ENCODE measurements at places on chromosomes 2 and 18. TPM values are rescaled to one million over a fixed set of nuclear protein-coding genes. Genes with fewer than 3 reads are reported as not detected.

DNA sequence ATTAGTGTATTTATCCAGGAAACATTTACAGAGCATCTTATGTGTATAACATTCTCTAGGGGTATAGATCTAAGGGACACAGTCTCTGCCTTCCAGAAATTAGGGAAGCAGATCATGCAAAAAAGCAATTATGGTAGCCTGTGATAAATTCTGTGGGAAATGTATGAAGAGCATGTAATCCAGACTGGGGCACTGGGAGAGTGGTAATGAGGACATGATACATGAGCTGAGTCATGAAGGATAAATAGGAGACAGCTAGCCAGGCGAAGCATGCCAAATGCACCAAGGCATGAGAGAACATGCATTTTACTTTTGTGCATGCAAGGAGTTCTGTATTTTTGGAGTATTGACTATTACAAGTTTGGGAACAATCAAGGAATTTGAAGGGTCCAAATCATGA lies 8.9 kb upstream of the RPRM start:
- no peaks in the 10 kb centered on the region for H3K36me3 ChIP-seq
- no peaks in the 10 kb centered on the region for H3K4me1 ChIP-seq
- H3K27me3 ChIP-seq, result no peaks in the 10 kb centered on the region
- H3K27ac ChIP-seq, result no peak overlapping the region
- DNase-seq, result no peak

GRCh38 chr2:219511547-219512325 lies 2.5 kb upstream of the ASIC4 start:
- no peaks in the 10 kb centered on the region for H3K36me3 ChIP-seq
- no peak overlapping the region for H3K4me3 ChIP-seq

DNA sequence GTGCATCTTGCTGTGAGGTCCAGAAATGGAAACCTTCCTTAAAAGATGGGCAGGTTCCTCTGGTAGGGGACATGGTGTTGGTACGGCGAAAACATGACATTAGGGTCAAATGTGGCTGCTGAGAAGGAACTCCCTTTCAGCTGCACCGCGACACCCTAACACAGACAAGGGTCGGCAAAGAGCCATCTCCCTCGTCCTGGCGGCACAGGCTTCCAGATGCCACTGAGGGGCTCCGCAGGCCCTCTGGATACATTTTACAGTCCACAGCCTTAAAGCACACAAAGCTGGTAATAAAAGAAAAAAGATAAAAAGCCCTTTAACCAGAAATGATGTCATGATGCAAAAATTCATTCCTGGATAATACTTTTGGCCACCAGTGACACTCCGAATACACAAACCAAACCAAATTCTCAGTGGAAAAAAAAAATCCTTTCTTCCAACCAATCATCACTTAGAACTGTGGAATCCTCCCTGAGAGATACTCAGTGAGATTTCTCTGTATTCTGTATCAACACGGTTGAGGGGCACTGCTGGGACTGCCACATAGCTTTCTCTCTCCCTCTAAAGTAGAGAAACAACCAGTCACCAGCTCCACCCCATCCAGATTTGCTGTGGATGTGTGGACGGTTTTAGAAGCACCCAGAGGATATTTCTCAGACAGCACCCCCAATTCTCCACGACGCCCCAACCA lies 174.8 kb downstream of the HDAC4 start:
- no peaks in the 10 kb centered on the region for H3K36me3 ChIP-seq
- no peak overlapping the region for H3K4me3 ChIP-seq
- H3K27me3 ChIP-seq, result no peaks in the 10 kb centered on the region
- H3K4me1 ChIP-seq, result peaks cover 12% of the 10 kb centered on the region

- H3K27ac ChIP-seq, result no peak overlapping the region
- H3K27me3 ChIP-seq, result no peaks in the 10 kb centered on the region
- H3K4me3 ChIP-seq, result no peak overlapping the region
- peak; percentile 68 for DNase-seq
These were observed 216.3 kb downstream of the C1D start for GRCh38 chr2:67846370-67847070.

BOLL gene
- polyA plus RNA-seq, result 0.08 TPM

Measured in heart left ventricle (tissue), 16 donors.